ENCODE measurements at places on chromosomes 11 and 22.

- no peaks in the 10 kb centered on the region for H3K36me3 ChIP-seq
These were observed 22.5 kb upstream of the SEPTIN5 start for GRCh38 chr22:19691721-19692341.

GRCh38 chr11:96317985-96318384, 25.0 kb downstream of the MAML2 start:
- no peak overlapping the region for H3K4me3 ChIP-seq
- H3K4me1 ChIP-seq, result peaks cover 27% of the 10 kb centered on the region
- DNase-seq, result no peak
- H3K36me3 ChIP-seq, result no peaks in the 10 kb centered on the region

DNA sequence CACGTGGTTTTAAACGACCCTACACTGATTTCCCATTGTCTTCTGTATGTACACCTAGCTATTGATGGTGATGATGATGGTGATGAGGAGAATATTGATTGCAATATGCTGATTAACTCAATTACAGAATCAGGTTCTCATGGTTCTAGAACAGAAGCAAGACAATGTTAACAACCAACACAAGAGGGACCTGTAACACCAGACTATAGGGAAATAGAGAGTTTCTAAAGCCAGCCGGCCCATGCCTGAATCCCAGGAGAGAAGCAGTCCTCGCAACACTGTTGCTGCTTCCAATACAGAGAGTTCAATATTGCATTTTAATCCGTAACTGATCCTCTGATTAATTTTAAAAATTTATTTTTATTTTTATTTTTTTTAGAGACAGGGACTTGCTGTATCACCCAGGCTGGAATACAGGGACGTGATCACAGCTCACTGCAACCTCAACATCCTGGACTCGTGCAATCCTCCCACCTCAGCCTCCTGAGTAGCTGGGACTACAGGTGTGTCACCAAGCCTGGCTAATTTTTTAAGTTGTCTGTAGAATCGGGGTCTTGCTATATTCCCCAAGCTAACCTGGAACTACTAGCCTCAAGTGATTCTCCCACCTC, 22.2 kb upstream of the UBASH3B start:
- H3K27ac ChIP-seq, result no peak overlapping the region
- H3K27me3 ChIP-seq, result no peaks in the 10 kb centered on the region
- no peak overlapping the region for H3K4me3 ChIP-seq
- no peaks in the 10 kb centered on the region for H3K36me3 ChIP-seq
- peaks cover 18% of the 10 kb centered on the region for H3K4me1 ChIP-seq

- no peaks in the 10 kb centered on the region for H3K27me3 ChIP-seq
- no peaks in the 10 kb centered on the region for H3K4me1 ChIP-seq
- H3K27ac ChIP-seq, result no peak overlapping the region
- no peak overlapping the region for H3K4me3 ChIP-seq
These were observed 1495.9 kb downstream of the BRD1 start for GRCh38 chr22:48331691-48332220.

DNA sequence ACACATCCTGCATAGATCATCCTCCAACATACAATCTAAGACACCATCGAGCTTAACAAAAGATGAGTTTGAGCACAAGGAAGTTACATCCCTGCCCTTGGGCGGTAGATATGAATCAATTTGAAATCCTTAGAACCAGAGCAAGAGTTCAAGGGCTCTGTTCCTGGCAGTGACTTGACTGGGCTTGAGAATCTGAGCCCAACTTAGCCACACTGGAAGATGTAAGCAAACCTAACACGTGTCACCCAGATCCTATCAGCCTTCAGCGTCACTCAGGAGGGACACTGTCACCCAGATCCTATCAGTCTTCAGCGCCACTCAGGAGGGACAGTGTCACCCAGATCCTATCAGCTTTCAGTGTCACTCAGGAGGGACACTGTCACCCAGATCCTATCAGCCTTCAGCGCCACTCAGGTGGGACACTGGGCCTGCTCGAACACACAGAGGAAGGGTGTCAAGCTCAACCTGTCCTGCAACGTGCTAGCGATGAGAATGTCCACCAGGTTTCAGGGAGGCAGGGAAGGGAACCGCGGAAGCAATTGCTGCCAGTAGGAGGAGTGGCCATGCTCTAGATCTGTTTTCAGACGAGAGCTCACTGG, 32.8 kb upstream of the CTSD start:
- peaks cover 13% of the 10 kb centered on the region for H3K27me3 ChIP-seq
- no peak for DNase-seq
- H3K36me3 ChIP-seq, result no peaks in the 10 kb centered on the region
- H3K27ac ChIP-seq, result no peak overlapping the region
- no peak overlapping the region for H3K4me3 ChIP-seq

DNA sequence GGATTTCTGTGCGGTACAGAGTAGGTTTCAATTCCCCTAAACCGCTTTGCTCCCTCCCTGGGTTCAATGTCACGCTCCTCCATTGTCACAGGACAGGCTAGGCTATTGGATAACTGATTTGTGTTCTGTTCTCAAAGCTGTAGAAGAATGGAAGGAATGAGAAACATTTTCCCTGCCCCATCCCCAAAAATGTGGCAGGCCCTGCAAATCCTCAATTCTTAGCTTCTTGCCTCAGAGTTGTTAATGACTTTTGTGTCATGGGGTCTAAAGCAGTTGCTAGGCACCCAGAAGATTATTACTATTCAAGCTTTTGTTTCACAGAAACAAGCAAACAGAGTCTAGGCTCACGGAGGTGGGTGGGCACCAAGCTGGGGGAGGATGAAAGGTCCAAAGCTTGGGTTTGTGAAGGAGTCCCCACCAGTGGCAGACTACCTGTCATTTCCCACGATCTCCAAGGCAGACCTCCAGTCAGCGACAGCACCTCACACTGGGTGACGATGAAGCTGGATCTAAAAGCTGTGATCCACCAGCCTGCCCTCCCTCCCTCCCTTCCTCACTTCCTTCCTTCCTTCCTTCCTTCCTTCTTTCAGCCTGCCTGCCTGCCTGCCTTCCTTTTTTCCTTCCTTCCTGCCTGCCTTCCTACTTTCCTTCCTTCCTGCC, 1080.2 kb downstream of the OPCML start:
- no peak for DNase-seq
- no peaks in the 10 kb centered on the region for H3K27me3 ChIP-seq
- no peak overlapping the region for H3K27ac ChIP-seq
- no peak overlapping the region for H3K4me3 ChIP-seq
- H3K36me3 ChIP-seq, result no peaks in the 10 kb centered on the region

GRCh38 chr22:43126501-43127165, 16.1 kb downstream of the BIK start:
- peak; percentile 79 for DNase-seq
- peaks cover 24% of the 10 kb centered on the region for H3K36me3 ChIP-seq
- no peaks in the 10 kb centered on the region for H3K27me3 ChIP-seq
- peaks cover 28% of the 10 kb centered on the region for H3K4me1 ChIP-seq
- peak overlapping the region; percentile 56 for H3K4me3 ChIP-seq
- peak overlapping the region; percentile 77 for H3K27ac ChIP-seq

DNA sequence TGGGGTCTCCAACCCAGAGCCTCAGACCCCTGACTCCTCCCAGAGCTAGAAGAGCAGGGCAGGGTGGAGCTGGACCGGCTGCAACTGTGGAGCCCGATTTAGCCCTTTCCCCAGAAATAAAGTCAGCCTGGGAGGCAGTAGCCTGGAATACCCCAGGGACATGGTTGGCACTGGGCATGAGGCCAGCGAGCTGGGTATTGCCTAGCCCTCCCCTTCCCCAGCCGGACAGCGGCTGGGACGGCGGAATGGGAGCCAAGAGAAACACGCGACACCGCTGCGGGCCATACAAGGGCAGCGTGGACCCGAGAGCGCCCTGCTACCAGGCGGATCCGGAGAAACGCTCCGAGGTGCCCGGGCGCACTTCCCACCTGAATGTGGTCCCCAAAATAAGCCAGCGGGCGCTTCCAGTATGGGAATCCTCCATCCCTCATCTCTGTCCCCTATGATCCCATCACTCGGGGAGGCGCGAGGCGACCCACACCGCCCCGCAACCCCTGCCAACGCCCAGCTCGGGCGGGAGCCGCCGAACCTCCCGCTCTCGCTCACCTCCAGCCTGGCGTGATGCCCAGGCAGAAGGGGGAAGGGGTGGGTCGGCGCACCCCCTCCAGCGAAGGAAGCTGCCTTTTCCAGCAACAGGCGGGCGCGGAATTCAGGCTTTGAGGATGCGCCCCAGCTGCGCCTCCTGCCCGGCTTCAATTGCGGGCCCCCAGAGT, 758 bp downstream of the MCAM start:
- H3K27me3 ChIP-seq, result no peaks in the 10 kb centered on the region
- DNase-seq, result peak; percentile 63
- H3K4me1 ChIP-seq, result peaks cover 8% of the 10 kb centered on the region
- peak overlapping the region; percentile 69 for H3K4me3 ChIP-seq
- H3K36me3 ChIP-seq, result peaks cover 7% of the 10 kb centered on the region

DNA sequence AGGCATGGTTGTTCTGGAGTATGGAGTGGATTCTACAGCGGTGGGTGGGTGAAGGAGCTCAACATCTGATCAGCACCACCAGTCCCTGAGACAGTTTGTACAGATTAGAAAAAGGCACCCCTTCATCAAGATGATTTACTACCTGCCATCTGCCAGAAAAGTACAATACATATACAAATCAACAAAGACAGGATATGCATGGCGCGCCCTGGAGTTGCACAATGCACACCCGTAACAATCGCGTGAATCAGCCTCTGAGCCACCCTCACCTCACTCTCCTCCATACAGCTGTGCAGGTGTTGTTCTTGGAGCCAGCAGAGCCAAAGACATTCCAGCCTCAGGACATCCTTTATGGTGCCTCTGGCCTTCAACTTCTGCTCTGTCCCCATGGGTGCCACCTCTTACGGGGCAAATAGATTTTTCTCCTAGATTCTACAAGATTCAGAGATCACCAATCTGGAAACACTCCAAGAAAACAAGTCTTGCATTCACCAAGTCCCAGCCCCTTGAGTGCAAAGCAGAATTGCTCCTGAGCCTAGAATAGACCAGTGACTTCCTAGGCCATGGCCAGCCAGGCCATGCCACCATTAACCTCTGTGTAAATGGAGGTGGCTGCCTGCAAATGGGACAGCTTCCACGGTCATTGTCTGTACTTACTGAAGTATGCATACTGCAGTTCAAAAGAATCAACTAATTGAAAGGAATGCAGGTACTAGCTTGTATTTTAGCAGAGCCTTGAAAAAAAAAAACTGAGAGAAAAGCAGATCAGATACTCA, 490.9 kb downstream of the SOX6 start:
- peak overlapping the region; percentile 93 for H3K27ac ChIP-seq
- H3K36me3 ChIP-seq, result no peaks in the 10 kb centered on the region
- DNase-seq, result peak; percentile 89

DNA sequence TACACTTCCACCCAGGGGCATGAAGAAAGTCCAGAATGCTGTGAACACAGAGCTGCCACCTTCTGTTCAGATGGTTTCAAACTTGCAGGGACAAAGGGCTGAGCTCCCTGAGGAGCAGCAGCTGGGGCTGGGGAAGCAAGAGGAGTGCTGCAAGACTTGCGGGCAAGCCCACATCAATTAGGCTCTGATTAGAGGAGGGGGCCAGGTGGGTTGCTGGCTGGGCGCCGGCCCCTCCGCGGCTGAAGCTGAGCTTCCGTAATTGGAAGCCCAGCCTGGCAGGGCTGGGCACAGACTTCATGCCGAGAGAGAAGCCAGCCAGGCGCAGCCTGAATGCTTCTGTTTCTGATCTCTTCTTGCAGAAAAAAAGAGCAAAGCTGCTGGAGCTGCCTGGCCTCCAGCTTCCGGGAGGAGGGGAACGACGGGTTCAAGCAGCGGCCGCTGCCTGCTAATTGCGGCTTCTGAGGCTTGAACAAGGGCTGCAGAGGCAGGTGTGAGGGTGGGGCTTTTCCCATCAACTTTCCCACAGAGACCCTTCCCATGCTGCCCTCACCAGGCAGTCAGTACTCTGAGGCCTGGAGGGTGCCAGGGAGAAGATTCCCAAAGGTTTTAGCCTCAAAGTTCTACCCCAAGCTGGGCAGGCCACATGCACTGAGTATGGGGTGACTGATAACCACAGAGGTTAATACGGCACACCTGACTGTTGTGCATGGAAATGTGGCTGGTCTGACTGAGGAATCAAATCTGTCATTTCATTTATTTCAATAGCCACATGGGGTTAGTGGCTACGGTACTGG, 91.1 kb upstream of the LMO1 start:
- peaks cover 33% of the 10 kb centered on the region for H3K27me3 ChIP-seq
- H3K4me1 ChIP-seq, result no peaks in the 10 kb centered on the region
- no peak overlapping the region for H3K4me3 ChIP-seq
- no peak overlapping the region for H3K27ac ChIP-seq
- no peaks in the 10 kb centered on the region for H3K36me3 ChIP-seq

DNA sequence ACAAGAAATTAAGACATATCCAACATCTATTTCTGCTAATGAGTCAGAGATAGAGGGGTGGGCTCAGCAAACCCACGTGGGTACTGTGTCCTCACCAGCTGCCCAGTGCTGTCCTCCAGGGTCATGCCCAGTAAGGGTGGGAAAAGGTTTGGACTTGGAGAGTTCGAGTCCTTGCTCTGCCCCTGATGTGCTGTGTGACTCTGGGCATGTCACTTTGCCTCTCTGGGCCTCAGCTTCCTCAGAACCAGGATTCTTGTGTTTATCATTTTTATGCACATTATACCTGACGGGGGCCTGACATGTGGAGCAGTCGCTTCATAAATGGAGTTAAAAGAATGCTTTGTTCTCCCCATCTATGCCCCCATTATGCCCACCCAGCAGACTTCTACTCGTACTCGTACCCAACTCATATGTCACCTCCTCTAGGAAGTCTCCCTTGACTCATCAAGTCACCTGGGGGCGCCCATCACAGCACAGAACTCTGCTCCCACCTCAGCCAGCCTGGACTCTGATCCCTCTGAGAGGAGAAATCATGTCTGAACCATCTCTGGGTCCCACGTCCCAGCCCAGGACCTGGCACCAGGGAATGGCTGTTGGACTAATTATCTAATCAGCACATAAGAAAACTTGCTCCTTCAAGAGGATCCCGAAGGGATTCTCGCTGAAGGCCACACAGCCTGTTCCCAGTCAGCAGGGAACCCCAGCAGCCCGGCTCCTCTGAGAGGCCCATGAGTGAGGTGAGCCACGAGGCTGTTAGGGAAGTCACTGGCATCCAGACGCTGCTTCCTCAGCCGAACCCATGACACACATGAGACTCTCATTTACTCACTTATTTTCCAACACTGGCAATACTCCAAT, 38.7 kb upstream of the TSKU start:
- H3K4me3 ChIP-seq, result no peak overlapping the region
- no peak overlapping the region for H3K27ac ChIP-seq
- no peaks in the 10 kb centered on the region for H3K27me3 ChIP-seq
- H3K36me3 ChIP-seq, result no peaks in the 10 kb centered on the region

DNA sequence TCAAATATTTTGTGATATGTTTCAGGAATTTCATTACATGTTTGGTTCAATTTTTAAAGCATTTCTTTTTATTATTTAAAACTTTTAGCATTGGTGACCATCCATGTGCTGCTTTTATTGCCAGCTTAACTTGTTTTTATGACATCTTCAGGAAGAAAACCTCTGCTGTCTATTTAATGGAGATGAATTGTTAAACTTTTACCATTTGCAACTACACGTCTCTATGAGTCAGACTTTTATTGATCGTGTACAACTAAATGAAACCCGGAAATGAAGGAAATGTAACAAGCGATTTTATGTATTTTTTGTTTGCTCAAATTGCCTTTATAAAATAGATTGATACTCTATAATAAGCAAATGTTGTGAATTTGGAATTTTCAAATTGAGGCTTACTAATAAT, 113.0 kb downstream of the PTPRJ start:
- no peak overlapping the region for H3K27ac ChIP-seq
- no peak overlapping the region for H3K4me3 ChIP-seq
- no peaks in the 10 kb centered on the region for H3K36me3 ChIP-seq
- H3K4me1 ChIP-seq, result peaks cover 5% of the 10 kb centered on the region

GRCh38 chr22:25134028-25134427, 65.6 kb upstream of the CRYBB3 start:
- DNase-seq, result peak; percentile 82
- no peaks in the 10 kb centered on the region for H3K27me3 ChIP-seq
- H3K36me3 ChIP-seq, result peaks cover 12% of the 10 kb centered on the region
- H3K27ac ChIP-seq, result peak overlapping the region; percentile 88

- no peak overlapping the region for H3K4me3 ChIP-seq
- peaks cover 63% of the 10 kb centered on the region for H3K27me3 ChIP-seq
These were observed 31.2 kb upstream of the PSMA1 start for GRCh38 chr11:14551380-14551779.

All from MCF 10A (cell line).